WERI-Rb-1 (cell line): ENCODE measurements at places on chromosomes 2 and 18.

- DNase-seq = no peak
Measured at GRCh38 chr18:44973282-44973681, 292.6 kb downstream of the SETBP1 start.

DNA sequence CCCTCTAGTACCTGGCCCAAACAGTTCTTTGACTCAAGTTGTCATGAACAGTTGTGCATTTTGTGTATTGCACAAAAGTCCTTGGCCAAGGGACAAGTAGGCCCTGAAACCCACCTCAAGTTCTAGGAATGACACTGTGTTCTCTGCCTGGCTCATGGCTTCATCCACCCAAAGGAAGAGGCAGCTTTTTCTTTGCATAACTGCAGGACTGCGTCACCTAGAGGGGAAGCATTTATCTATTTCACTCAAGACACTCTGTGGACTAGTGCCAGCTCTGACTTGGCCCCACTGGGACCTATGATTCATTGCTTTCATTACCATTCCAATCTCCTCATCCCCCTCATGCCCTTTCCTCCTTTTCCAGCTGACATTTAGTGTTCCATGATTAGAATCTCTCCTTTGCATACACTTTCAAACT is 119.3 kb upstream of the SIX2 start:
- DNase-seq = no peak

GRCh38 chr2:218823196-218823855 is 8.3 kb downstream of the PRKAG3 start:
- no peak for DNase-seq

DNA sequence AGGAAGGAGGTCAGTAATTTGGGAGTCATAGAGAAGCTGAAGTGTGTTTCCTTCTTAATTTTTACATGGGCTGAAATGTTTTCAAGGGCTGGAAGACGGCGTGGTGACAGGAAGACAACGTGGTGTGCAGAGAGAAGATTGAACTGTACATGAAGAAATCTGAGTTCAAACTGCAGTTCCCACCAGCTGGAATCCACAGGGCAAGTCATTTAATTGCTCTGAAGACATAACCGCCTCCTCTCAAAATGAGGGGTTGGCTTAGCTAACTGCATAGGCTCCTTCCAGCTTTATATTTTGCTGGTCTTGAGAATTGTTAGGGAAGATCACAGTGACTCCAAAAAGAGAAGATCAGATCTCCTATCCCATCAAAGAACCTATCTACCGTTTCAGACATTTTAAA is 103.9 kb downstream of the SLC8A1 start:
- no peak for DNase-seq

DNA sequence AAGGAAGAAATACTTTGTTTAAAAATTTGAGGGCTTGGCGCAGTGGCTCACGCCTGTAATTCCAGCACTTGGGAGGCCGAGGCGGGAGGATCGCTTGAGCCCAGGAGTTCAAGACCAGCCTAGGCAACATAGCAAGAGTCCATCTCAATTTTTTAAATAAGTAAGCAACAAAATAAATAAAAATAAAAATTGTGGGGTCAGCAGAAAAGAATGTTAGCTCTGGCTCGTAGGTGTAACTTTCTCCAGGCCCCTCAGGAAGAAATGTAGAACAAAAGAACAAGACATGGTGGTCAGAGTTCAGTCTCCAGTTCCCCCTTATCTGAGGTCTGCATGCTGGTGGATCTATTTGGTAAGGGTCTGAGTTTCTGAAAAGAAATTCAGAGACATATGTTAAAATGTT is 20.4 kb upstream of the PDCL3 start:
- no peak for DNase-seq

DNA sequence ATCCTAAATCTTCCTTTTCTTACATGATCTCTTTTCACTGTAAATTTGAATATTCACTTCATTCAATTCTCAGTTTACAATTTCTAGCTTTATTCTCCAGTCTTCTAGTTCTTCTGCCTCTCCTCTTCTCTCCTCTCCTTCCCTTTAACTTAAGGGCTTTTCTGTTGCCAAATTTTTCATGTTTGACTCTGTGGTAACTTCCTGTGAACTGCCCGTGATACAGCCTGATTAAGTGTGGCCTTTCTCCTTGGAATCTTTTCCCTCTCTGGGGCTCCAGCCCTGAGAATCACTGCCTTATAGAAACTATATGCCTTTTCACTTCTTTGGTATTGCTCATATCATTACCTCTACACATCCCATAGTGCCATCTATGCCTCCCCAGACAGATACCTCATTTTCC is 1923.8 kb upstream of the CELF4 start:
- DNase-seq = no peak

DNA sequence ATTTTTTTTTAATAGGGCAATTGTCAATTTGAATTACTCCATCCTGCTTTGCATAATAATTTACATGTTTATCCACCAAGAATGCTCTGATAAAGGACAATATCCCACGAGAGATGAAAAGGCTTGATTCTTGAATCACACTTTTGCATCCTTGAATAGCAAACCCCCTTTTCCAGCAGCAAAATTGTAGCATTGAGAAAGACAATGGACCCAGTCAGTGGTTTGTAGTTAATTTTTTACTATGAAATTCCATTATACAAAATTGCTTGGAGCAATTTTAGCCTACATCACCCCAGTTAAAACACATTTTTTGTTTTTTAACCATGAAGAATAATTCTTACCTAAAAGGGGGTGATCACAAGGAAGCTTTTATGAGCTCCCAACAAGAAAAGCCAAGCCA is 255.1 kb downstream of the RND3 start:
- no peak for DNase-seq
